ENCODE measurements at places on chromosomes 7 and 10. TPM values are rescaled to one million over a fixed set of nuclear protein-coding genes. Genes with fewer than 3 reads are reported as not detected.

GRCh38 chr10:7314170-7314569, 96.7 kb downstream of the SFMBT2 start:
- peaks cover 53% of the 10 kb centered on the region for H3K4me1 ChIP-seq
- H3K36me3 ChIP-seq, result peaks cover 3% of the 10 kb centered on the region
- no peaks in the 10 kb centered on the region for H3K27me3 ChIP-seq
- peak; percentile 52 for DNase-seq
- peak overlapping the region; percentile 47 for H3K27ac ChIP-seq
- peak overlapping the region; percentile 8 for H3K4me3 ChIP-seq

- H3K27ac ChIP-seq, result peak overlapping the region; percentile 92
- no peaks in the 10 kb centered on the region for H3K27me3 ChIP-seq
- H3K36me3 ChIP-seq, result no peaks in the 10 kb centered on the region
Measured at GRCh38 chr7:111137296-111138192, 46.6 kb downstream of the LRRN3 start.

DNA sequence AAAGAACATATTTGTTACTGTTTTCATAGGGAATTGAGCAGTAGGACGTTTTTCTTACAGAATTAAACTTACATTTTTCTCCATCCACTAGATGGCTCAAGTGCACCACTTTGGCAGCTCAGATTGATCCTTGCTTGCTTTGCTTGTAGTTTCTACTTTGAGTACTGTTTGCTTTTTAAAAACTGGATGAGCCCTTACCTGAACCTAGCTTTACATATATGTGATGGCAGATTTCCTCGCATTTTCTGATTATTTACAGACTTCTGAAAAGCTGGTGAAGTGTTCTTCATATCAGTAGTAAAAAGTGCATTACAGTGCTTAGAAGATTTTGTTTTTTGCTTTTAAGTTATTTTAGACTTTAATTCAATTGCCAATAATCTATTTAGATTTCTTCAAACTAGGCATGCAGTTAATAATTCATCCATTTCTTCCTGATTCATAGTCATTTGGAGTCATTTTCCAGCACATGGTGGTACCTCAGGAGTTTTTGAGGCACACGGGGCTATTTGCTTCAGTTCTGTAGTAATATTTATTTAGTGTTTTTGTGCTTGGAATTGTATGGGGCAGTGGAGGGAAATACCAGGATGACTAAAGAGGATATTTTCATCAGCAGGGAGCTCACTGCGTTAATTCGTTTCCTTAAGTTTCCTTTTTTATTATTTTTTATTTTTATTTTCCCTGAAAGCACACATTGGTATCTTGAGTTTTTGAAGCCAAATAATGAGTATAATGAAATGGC, 57.3 kb downstream of the MAPK8 start:
- no peak overlapping the region for H3K27ac ChIP-seq
- H3K4me1 ChIP-seq, result peaks cover 12% of the 10 kb centered on the region
- H3K27me3 ChIP-seq, result no peaks in the 10 kb centered on the region
- peak; percentile 25 for DNase-seq

- H3K27me3 ChIP-seq, result no peaks in the 10 kb centered on the region
- peaks cover 42% of the 10 kb centered on the region for H3K4me1 ChIP-seq
- no peak overlapping the region for H3K27ac ChIP-seq
- H3K36me3 ChIP-seq, result peaks cover 4% of the 10 kb centered on the region
Measured at GRCh38 chr10:47253651-47254375, 46.2 kb upstream of the GDF10 start.

GRCh38 chr10:91088300-91089140, 131.9 kb upstream of the PCGF5 start:
- peaks cover 2% of the 10 kb centered on the region for H3K36me3 ChIP-seq
- H3K27me3 ChIP-seq, result no peaks in the 10 kb centered on the region
- no peaks in the 10 kb centered on the region for H3K4me1 ChIP-seq
- no peak for DNase-seq

Gene SPDYE5
- not detected for total RNA-seq

- H3K4me1 ChIP-seq, result peaks cover 58% of the 10 kb centered on the region
- peaks cover 2% of the 10 kb centered on the region for H3K36me3 ChIP-seq
- peak overlapping the region; percentile 91 for H3K27ac ChIP-seq
- no peak overlapping the region for H3K4me3 ChIP-seq
- no peaks in the 10 kb centered on the region for H3K27me3 ChIP-seq
Measured at GRCh38 chr10:8365935-8366911, 311.7 kb downstream of the GATA3 start.

Gene KBTBD2
- 27.6 TPM for total RNA-seq

DNA sequence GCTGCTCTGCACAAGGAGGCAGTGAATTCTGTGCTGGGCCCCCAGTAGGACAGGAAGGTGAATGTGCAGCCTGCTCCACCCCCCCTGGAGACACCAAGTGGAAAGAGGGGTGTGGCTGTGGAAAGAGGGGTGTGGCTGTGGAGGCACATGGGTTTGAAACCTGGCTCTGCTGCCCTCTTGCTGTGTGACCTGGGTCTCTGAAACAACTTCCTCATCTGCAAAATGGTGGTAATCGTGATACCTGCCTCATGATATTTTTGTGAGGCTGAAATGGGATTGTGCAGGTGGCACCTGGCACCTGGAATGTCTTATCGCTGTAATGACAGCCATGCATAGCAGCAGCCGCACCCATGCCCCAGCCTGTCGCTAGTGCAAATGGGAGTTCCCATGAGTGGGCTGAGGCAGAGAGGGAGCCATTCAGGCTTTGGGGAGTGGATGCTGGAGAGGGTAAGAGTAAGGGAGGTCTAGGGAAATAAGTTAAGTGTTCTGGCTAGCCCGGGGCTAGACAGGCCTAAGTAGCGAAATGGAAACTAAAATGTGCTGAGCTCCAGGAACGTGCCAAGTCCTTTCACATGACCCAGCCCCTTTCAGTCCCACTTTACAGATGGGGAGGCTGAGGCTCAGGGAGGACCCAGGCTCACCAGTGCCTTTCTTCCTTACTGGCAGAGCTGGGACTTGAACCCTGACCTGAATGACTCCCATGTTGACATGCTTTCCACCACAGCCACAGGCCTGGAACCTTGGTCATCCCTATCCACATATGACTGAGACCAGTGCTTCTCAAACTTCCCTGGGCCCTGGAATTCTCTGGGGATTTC, 35.0 kb downstream of the C10orf105 start:
- H3K36me3 ChIP-seq, result peaks cover 3% of the 10 kb centered on the region
- H3K27me3 ChIP-seq, result no peaks in the 10 kb centered on the region
- H3K4me3 ChIP-seq, result no peak overlapping the region
- DNase-seq, result peak; percentile 42

- H3K27me3 ChIP-seq, result no peaks in the 10 kb centered on the region
- no peaks in the 10 kb centered on the region for H3K36me3 ChIP-seq
- no peak overlapping the region for H3K4me3 ChIP-seq
- no peaks in the 10 kb centered on the region for H3K4me1 ChIP-seq
- DNase-seq, result no peak
- H3K27ac ChIP-seq, result no peak overlapping the region
Measured at GRCh38 chr7:137084607-137085380, 216.3 kb downstream of the CHRM2 start.

GRCh38 chr10:25689346-25690100, 244.5 kb upstream of the MYO3A start:
- H3K27ac ChIP-seq, result no peak overlapping the region
- no peaks in the 10 kb centered on the region for H3K36me3 ChIP-seq
- no peak for DNase-seq
- no peaks in the 10 kb centered on the region for H3K27me3 ChIP-seq
- H3K4me1 ChIP-seq, result no peaks in the 10 kb centered on the region
- no peak overlapping the region for H3K4me3 ChIP-seq

Gene PPP1R9A
- total RNA-seq, result not detected

Gene SPDYE2
- not detected for total RNA-seq

Gene CXCL12
- not detected for total RNA-seq

- no peaks in the 10 kb centered on the region for H3K4me1 ChIP-seq
- no peak for DNase-seq
- H3K27ac ChIP-seq, result no peak overlapping the region
Measured at GRCh38 chr10:33352175-33352574, 17.7 kb upstream of the NRP1 start.

- H3K4me3 ChIP-seq, result no peak overlapping the region
- no peaks in the 10 kb centered on the region for H3K36me3 ChIP-seq
- no peak overlapping the region for H3K27ac ChIP-seq
- H3K4me1 ChIP-seq, result no peaks in the 10 kb centered on the region
- DNase-seq, result no peak
Measured at GRCh38 chr7:100791881-100792666, 35.2 kb downstream of the EPHB4 start.

- H3K4me1 ChIP-seq, result no peaks in the 10 kb centered on the region
- no peak overlapping the region for H3K4me3 ChIP-seq
- no peak for DNase-seq
- H3K27me3 ChIP-seq, result no peaks in the 10 kb centered on the region
Measured at GRCh38 chr7:29485339-29486190, 78.1 kb upstream of the PRR15 start.

Gene RAMP3
- total RNA-seq, result not detected

Gene SLC26A4
- total RNA-seq, result 5.2 TPM

Gene AZGP1
- total RNA-seq, result not detected

- peaks cover 4% of the 10 kb centered on the region for H3K4me1 ChIP-seq
- DNase-seq, result no peak
- H3K4me3 ChIP-seq, result no peak overlapping the region
- H3K27ac ChIP-seq, result no peak overlapping the region
Measured at GRCh38 chr10:70337201-70337651, 45.2 kb downstream of the LRRC20 start.

Gene CYP2C19
- 0.52 TPM for total RNA-seq

DNA sequence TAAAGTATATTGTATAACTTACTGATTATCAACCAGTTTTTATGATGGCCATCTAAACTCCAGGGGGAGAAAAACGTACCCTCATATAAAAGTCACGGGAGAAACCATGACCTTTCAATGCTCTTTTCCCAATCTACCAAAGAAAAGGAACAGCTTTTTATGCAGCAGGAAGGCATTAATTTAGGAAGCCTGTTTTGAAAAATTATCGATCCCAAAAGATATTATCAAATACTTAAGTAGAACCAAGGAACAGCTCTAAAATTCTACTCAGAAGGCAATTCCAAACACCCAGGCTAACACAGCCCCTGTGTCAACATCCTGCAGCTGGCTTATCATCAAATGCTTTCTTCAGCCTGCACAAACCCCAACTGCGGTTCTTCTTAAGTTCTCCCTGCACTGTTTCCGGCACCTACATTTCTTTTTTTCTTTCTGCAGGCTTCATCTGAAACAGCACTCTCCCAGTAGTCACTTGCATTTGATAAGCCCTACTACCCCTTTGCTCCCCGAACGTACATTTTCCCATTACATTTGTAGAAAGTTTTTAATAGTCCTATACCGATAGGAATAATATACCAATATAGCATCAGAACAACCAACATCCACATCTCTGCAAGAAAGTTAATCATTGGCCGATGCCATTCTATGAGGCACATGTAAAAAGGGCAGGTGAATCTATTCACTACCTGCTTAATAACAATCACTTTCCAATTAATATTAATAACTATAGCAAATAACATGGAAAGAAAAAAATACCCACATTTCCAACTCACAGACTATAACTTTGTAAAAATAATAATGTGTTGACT, 47.9 kb downstream of the PIP4K2A start:
- H3K4me1 ChIP-seq, result peaks cover 75% of the 10 kb centered on the region
- H3K27ac ChIP-seq, result peak overlapping the region; percentile 84
- no peaks in the 10 kb centered on the region for H3K27me3 ChIP-seq
- H3K36me3 ChIP-seq, result no peaks in the 10 kb centered on the region
- peak overlapping the region; percentile 72 for H3K4me3 ChIP-seq

DNA sequence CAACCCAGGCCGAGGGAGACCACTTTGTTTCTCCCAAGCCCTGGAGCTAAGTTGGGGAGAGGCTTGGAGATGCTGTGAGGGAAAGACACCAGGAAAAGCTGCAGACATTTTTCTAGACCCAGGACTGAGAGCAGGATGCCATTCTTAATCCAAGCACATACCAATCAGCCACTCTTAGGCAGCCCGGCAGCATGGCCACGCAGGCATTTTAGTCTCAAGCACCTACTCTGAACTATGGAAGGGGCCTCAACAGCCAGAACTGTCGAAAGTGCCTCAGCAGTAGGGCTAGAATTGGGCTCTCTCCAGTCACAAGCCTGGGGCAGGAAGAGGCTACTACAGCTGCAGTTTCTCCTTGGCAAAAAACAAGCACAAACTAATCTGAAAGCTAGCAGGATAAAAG, 57.8 kb downstream of the GCC1 start:
- no peaks in the 10 kb centered on the region for H3K4me1 ChIP-seq
- DNase-seq, result no peak
- no peaks in the 10 kb centered on the region for H3K36me3 ChIP-seq
- no peak overlapping the region for H3K27ac ChIP-seq

Gene GARIN1A
- total RNA-seq, result not detected

DNA sequence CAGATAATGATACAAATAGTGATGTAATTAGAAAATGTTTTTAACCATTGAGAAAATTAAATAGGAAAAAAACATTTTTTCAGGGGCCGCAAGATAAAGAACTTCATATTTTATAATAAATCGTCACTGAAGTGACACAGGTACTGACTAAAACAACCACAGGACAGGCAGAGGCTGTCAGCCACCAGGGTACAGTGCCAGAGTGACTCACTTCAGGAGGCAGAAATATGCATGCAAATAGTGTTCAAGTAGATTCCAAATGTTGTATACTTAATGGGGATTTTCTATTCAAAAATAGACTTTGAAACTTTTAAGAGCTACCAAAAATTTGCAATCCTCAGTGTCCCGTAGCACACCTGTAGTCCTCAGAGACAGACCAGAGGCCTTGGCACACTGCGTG, 68.6 kb downstream of the FRMPD2 start:
- no peaks in the 10 kb centered on the region for H3K4me1 ChIP-seq
- H3K4me3 ChIP-seq, result no peak overlapping the region
- no peaks in the 10 kb centered on the region for H3K36me3 ChIP-seq
- H3K27ac ChIP-seq, result no peak overlapping the region
- H3K27me3 ChIP-seq, result peaks cover 5% of the 10 kb centered on the region
- DNase-seq, result no peak
